ENCODE measurements at places on chromosomes 1 and 21. TPM values are rescaled to one million over a fixed set of nuclear protein-coding genes. Genes with fewer than 3 reads are reported as not detected.

TNNT2 gene
- total RNA-seq: not detected

RPL22 gene
- total RNA-seq: 149 TPM

LEMD1 gene
- not detected for total RNA-seq

C1orf141 gene
- not detected for total RNA-seq

LGR6 gene
- total RNA-seq: not detected

CCDC17 gene
- total RNA-seq: 0.34 TPM

C1orf226 gene
- total RNA-seq: 6.0 TPM

CD164L2 gene
- not detected for total RNA-seq

ADORA1 gene
- not detected for total RNA-seq

TRIM46 gene
- 1.1 TPM for total RNA-seq

AMY1B gene
- total RNA-seq: not detected

RIMKLA gene
- total RNA-seq: not detected

PLA2G5 gene
- total RNA-seq: not detected

DEPDC1 gene
- total RNA-seq: 49.5 TPM

- DNase-seq: no peak
- H3K36me3 ChIP-seq: no peaks in the 10 kb centered on the region
- H3K27me3 ChIP-seq: no peaks in the 10 kb centered on the region
- no peaks in the 10 kb centered on the region for H3K4me1 ChIP-seq
- no peak overlapping the region for H3K27ac ChIP-seq
- no peak overlapping the region for H3K4me3 ChIP-seq
Observed at GRCh38 chr1:162335126-162335525, 41.5 kb downstream of the SPATA46 start.

DNA sequence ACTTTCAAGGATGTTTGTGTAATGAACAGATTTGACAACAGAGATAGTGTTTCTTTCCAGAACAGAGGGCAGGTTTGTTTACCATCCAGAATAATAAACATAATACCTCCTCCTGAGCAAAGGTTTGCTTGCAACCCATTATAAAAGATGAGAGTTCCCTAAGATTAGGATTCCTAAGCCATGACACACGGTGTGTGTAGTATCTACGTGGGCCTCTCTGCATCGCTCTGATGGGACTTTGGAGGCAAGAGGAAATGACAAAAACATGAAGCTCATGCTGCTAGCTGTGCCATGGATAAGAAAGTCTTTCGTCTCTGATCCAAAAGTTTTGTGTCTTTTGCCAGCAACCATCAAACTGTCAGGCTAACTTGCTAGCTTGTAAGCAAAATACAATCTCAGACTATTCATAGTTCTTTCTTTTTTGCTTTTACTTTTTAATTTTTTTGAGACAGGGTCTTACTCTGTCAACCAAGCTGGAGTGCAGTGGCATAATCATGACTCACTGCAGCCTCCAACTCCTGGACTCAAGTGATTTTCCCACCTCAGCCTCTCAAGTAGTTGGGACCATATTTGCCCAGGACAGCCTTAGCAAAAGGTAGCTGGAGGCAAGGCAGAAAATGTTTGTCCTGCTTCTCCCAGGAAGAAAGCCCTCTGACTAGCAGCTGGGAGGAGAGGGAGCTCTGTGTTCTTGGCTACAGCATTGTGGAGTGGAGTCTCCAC, 81.1 kb downstream of the LHX4 start:
- no peak overlapping the region for H3K4me3 ChIP-seq
- H3K27me3 ChIP-seq: no peaks in the 10 kb centered on the region
- peak overlapping the region; percentile 54 for H3K27ac ChIP-seq
- no peaks in the 10 kb centered on the region for H3K36me3 ChIP-seq

- no peaks in the 10 kb centered on the region for H3K27me3 ChIP-seq
- DNase-seq: no peak
- no peak overlapping the region for H3K27ac ChIP-seq
- peaks cover 7% of the 10 kb centered on the region for H3K4me1 ChIP-seq
- H3K4me3 ChIP-seq: no peak overlapping the region
Observed at GRCh38 chr21:33203371-33203724, 26.4 kb upstream of the IFNAR2 start.

- no peaks in the 10 kb centered on the region for H3K27me3 ChIP-seq
- H3K4me1 ChIP-seq: peaks cover 47% of the 10 kb centered on the region
- no peaks in the 10 kb centered on the region for H3K36me3 ChIP-seq
- H3K4me3 ChIP-seq: no peak overlapping the region
Observed at GRCh38 chr1:235908742-235909520, 42.2 kb upstream of the LYST start.

- H3K36me3 ChIP-seq: no peaks in the 10 kb centered on the region
- no peaks in the 10 kb centered on the region for H3K27me3 ChIP-seq
- DNase-seq: no peak
- H3K4me1 ChIP-seq: no peaks in the 10 kb centered on the region
Observed at GRCh38 chr1:185704181-185704580, 30.0 kb upstream of the HMCN1 start.

DNA sequence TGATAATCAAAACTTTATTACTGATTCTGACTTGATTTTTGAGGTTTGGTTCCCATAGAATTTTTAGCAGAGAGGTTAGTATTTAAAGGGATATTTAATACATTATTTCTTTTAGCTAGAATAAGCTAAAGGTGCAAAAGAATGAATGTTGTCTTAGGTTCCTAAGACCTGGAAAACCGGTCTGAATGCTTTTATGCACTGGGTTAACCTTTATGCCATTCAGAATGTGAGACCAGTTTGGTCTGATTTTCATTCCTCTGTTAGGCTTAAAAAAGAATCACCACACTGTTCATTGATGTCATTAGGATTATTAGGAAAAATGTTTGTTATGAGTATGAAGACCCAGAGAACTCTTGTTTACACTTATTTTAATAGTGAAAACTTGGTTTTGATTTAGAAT, 30.1 kb downstream of the RAP1A start:
- H3K36me3 ChIP-seq: peaks cover 9% of the 10 kb centered on the region
- H3K27ac ChIP-seq: no peak overlapping the region
- no peak overlapping the region for H3K4me3 ChIP-seq
- H3K4me1 ChIP-seq: no peaks in the 10 kb centered on the region
- H3K27me3 ChIP-seq: no peaks in the 10 kb centered on the region

GRCh38 chr1:25037174-25038074, 107.3 kb upstream of the RUNX3 start:
- H3K27ac ChIP-seq: no peak overlapping the region
- H3K27me3 ChIP-seq: no peaks in the 10 kb centered on the region
- H3K4me1 ChIP-seq: no peaks in the 10 kb centered on the region
- no peak for DNase-seq
- no peak overlapping the region for H3K4me3 ChIP-seq

- no peaks in the 10 kb centered on the region for H3K4me1 ChIP-seq
- H3K27me3 ChIP-seq: no peaks in the 10 kb centered on the region
- no peak overlapping the region for H3K4me3 ChIP-seq
- DNase-seq: no peak
Observed at GRCh38 chr1:206939131-206939530, 7.1 kb downstream of the PIGR start.

GRCh38 chr1:57424231-57425027, 569 bp upstream of the DAB1 start:
- H3K4me1 ChIP-seq: peaks cover 20% of the 10 kb centered on the region
- H3K36me3 ChIP-seq: no peaks in the 10 kb centered on the region
- no peak overlapping the region for H3K4me3 ChIP-seq
- peaks cover 67% of the 10 kb centered on the region for H3K27me3 ChIP-seq

- H3K27me3 ChIP-seq: no peaks in the 10 kb centered on the region
- no peak overlapping the region for H3K27ac ChIP-seq
- H3K36me3 ChIP-seq: no peaks in the 10 kb centered on the region
- DNase-seq: no peak
- H3K4me1 ChIP-seq: no peaks in the 10 kb centered on the region
Observed at GRCh38 chr21:27674041-27674615, 707.2 kb upstream of the ADAMTS5 start.

- peaks cover 11% of the 10 kb centered on the region for H3K4me1 ChIP-seq
- no peak overlapping the region for H3K4me3 ChIP-seq
- H3K27ac ChIP-seq: no peak overlapping the region
- H3K27me3 ChIP-seq: no peaks in the 10 kb centered on the region
- H3K36me3 ChIP-seq: no peaks in the 10 kb centered on the region
Observed at GRCh38 chr1:24605534-24606295, 37.4 kb upstream of the SRRM1 start.

DNA sequence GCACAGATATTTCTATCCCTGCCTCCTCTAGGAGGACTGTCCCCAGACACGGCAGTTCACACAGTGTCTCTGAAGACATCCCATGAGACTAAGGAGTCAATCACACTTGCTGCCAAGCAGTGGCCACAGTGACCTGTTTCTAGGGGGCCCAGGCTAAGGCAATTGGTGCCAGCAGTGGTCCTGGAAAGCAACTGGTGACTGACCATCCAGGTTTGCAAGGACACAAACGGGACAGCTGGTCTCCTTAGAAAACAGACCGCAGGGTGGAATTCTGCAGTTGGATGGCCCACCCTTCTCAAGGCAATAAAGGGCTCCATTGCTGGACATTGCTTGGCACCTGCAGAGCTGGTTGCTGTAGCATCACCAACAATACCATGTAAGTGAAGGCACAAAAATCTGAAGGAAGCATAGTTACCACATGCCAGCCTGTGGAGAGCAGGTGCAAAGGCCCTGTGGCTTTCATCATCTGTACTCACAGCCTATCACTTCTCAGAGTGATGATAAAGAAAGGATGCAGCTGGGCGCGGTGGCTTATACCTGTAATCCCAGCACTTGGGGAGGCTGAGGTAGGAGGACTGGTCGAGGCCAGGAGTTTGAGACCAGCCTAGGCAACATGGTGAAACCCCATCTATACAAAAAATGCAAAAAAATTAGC, 81.5 kb downstream of the STUM start:
- H3K27me3 ChIP-seq: no peaks in the 10 kb centered on the region
- H3K4me1 ChIP-seq: 0 out of 2 replicates have a peak, but pooled peaks cover 3% of the 10 kb centered on the region
- DNase-seq: no peak
- H3K36me3 ChIP-seq: peaks cover 3% of the 10 kb centered on the region

- no peaks in the 10 kb centered on the region for H3K27me3 ChIP-seq
- no peak for DNase-seq
- H3K36me3 ChIP-seq: no peaks in the 10 kb centered on the region
- peaks cover 30% of the 10 kb centered on the region for H3K4me1 ChIP-seq
- no peak overlapping the region for H3K27ac ChIP-seq
Observed at GRCh38 chr21:35326677-35327076, 277.6 kb upstream of the RUNX1 start.

DNA sequence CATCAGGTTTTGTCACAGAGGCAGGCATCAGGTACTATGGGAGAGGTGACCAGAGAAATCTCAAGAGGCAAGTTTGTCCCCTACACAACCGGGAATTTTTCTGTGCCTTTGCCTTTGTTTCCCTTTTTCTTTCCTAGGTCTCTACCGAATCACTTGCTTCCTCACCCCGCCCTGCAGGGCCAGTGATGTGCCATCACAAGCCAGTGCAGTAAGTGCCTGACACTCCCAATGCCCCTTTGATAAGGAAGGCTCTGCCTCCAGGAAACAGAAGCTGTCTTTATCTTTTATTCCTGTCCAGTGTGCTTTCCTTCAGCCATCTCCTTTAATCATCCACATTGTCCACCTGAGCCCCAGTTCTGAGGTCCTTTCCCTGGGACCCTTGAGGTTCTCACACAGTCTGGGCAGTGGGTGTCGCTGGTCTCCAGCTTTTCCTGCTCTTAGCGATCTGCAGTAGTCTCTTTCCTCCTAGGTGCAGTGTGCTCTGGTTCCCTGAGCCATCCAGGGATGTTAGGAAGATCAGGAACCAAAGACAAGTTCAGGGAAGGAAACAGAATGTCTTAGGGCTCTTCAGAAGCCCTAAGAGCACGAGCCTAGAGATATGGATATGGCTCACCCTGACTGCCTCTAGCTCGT, 36.6 kb downstream of the GJA5 start:
- H3K4me1 ChIP-seq: no peaks in the 10 kb centered on the region
- H3K36me3 ChIP-seq: no peaks in the 10 kb centered on the region
- no peak overlapping the region for H3K4me3 ChIP-seq
- H3K27me3 ChIP-seq: no peaks in the 10 kb centered on the region
- no peak overlapping the region for H3K27ac ChIP-seq
- no peak for DNase-seq

- H3K4me1 ChIP-seq: peaks cover 13% of the 10 kb centered on the region
- DNase-seq: no peak
- H3K4me3 ChIP-seq: no peak overlapping the region
- H3K36me3 ChIP-seq: peaks cover 41% of the 10 kb centered on the region
Observed at GRCh38 chr1:31031330-31032143, 34.0 kb downstream of the PUM1 start.

GRCh38 chr1:10868599-10868965, 72.1 kb upstream of the CASZ1 start:
- peaks cover 58% of the 10 kb centered on the region for H3K27me3 ChIP-seq
- no peaks in the 10 kb centered on the region for H3K36me3 ChIP-seq
- no peak overlapping the region for H3K27ac ChIP-seq
- DNase-seq: no peak
- no peak overlapping the region for H3K4me3 ChIP-seq
- H3K4me1 ChIP-seq: peaks cover 9% of the 10 kb centered on the region

- no peak overlapping the region for H3K4me3 ChIP-seq
- peaks cover 5% of the 10 kb centered on the region for H3K36me3 ChIP-seq
- H3K27ac ChIP-seq: no peak overlapping the region
- H3K4me1 ChIP-seq: peaks cover 20% of the 10 kb centered on the region
Observed at GRCh38 chr1:207817166-207817565, 65.3 kb downstream of the CD46 start.
